ENCODE measurements at places on chromosomes 13 and 19. TPM values are rescaled to one million over a fixed set of nuclear protein-coding genes. Genes with fewer than 3 reads are reported as not detected.

Gene RNF225
- total RNA-seq: 2.5 TPM

GRCh38 chr13:107367258-107367657 lies 799.3 kb upstream of the ARGLU1 start:
- no peak for DNase-seq

GRCh38 chr13:101841698-101842097 lies 389.2 kb downstream of the ITGBL1 start:
- no peak for DNase-seq

- DNase-seq: no peak
These were observed 41.3 kb upstream of the CD33 start for GRCh38 chr19:51183629-51184028.

- no peak for DNase-seq
These were observed 207.6 kb upstream of the SERP2 start for GRCh38 chr13:44165889-44166496.

DNA sequence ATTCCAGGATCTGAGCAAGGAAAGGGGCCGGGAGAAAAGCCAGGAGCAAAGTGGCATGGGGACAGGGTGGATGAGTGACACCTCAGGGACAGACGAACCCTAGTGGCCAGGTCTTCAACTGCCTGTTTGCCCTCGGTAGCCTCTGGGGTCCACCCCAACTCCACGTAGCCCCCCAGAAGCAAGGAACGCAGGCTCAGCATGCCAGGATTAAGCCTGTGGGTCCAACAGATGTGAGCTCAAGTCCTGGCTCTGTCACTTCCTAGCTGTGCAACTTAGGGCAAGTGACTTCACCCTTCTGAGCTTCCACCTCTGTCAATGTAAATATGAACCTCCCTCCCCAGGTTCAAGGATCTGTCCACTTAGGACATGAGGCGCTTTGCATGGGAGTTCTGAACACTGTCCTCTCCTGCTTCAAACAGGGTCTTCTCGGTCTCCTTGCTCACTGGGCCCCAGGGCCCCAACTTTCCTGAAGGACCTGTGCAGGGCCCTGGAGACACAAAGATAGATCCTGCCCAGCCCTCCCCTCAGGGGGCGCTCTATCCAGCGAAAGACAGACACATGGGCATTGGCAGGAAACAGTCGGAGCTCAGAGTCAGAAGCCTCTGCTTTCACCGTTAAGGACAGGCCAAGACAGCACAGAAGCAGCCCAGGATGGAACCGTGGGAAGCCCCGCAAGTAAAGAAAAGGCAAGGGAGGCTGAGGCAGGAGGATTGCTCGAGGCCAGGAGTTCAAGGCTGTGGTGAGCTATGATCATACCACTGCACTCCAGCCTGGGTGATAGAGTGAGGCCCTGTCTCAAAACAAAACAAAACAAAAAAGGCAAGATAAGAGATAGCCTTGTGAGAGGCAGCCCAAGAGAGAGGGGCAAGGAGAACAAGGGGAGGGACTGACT lies 13.2 kb downstream of the SYDE1 start:
- no peak for DNase-seq

DNA sequence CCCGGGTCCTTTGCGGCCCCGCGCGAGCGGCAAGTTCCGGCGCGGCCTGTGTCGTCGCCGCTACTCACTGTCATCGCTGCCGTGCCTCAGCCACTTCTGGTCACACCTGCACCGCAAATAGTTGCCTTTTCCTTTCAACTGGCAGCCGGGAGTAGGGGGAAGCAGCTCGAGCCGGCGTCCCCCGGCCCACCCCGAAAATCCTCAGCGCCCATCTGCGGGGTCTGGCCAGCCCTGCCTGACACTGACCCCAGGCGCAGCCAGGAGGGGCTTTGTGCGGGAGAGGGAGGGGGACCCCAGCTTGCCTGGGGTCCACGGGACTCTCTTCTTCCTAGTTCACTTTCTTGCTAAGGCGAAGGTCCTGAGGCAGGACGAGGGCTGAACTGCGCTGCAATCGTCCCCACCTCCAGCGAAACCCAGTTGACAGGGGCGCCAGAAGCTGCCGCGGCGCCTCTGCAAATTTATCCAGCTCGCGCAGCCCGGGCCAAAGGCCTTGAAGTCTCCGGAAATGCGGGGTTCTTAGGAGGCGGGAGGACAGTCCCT lies 1.7 kb downstream of the PDX1 start:
- no peak for DNase-seq

DNA sequence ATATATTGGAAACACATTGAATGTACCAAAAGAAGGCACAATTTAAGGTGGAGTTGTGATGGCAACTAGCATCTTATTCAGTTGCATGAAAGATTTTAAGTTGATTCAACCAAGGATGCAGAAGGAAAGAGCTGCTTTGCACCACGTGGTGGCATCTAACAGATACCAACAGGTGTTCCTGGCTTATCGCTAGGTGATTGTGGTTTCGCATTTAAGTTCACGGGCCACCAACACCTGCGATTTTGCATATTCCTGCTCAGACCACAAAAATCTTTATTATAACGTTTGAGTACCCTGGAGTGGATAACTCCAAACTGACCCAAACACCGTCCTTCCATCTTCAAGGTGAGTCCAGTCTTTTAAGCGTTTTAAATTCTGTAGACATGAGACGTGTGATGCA lies 45.3 kb downstream of the RGCC start:
- DNase-seq: no peak

Gene ZNF724
- total RNA-seq: 5.1 TPM

GRCh38 chr19:48625891-48626327 lies 6.6 kb downstream of the SPHK2 start:
- DNase-seq: no peak

DNA sequence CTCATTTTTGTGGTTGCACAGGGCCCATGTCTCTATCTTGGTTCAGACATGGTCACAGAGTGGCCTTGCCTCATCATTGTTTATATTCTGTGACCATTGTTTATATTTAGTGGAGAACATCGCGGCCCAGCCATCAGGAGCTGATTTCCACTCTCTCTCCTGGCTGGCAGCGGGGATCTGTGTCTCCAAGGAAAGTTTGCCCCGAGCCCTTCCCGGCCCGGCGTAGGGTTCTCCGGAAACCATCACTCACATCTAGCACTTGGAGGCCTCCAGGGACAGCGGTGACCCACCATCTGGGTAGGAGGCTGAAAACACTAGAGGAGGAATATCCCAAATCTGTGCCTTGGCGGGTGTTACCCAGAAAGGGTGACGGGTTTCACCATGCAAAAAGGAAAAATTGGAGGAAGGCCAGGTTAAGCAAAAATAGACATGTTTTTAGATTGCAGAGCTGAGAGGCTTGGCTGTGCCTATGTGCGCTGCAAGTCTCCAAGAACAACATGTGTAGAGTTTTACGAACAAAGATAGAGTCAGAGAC lies 726 bp upstream of the ZNF358 start:
- no peak for DNase-seq

Gene MCEMP1
- not detected for total RNA-seq

DNA sequence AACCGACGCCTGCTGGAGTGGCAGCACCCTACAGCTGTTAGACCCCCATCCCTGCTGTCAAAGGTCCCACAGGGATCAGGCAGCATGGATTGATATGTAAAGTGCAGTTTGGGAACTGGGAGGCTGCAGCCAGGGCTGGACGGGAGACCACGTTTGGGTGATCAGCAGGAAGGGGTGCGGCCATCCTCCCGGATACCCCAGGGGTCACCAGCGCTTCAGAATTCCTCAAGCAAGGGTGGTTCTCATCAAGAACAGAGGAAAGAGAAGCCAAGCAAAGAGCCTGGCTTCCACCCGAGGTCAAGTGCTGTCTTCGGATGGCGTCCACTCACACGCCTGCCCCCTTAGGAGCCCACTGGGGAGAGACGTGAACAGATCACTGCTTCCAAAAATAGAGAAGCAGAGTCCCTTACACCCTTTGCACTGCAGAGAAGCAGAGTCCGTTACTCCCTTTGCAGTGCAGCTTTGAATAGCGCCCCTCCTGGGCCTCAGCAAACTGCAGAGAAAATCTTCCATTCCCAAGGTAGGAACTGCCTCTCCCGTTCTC lies 35.5 kb downstream of the DHRS12 start:
- no peak for DNase-seq

Gene CCL25
- total RNA-seq: not detected

GRCh38 chr19:53086949-53087348 lies 16.3 kb downstream of the ZNF160 start:
- DNase-seq: no peak

Gene FFAR2
- not detected for total RNA-seq

- no peak for DNase-seq
These were observed 62.4 kb upstream of the C1QTNF9 start for GRCh38 chr13:24247016-24247415.

Gene ZNF586
- total RNA-seq: 15.5 TPM

Gene NLRP11
- 0.18 TPM for total RNA-seq

Gene DCLK1
- total RNA-seq: not detected

DNA sequence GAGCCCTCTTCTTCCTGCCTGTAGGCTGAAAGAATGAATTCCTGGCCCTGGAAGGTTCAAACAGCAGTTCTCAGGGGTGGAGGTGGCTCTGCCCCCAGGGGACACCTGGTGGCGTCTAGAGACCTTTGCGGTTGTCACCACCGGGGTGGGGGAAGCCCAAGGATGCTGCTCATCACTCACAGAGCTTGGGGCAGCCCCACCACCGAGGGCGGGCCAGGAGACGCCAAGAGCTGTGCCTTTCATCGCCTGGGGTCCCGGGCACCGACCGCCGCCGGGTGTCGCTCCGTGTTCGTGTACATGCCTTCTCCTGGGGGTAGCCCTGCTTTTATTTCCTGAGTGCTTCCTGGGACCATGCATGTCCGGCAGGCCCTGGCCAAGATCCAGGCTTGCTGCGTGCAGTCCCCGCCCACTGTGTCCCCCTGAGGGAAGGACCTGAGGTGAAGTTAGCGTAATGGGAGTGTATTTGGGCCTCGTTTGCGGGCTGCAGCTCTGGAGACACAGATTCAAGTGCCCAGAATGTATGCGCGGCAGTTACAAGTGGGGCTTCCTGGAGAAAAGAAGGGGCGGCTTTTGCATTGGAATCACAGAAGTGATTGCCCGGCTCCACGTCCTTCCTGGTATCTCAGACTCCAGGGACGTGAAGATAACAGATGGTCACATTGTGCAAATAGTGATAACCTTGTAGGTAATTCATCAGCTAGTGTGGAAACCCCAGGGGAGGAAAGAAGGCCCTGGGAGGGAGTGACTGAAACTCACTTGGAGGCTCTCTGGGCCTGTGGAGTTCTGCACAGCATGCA lies 7.8 kb downstream of the DOT1L start:
- DNase-seq: peak; percentile 83

DNA sequence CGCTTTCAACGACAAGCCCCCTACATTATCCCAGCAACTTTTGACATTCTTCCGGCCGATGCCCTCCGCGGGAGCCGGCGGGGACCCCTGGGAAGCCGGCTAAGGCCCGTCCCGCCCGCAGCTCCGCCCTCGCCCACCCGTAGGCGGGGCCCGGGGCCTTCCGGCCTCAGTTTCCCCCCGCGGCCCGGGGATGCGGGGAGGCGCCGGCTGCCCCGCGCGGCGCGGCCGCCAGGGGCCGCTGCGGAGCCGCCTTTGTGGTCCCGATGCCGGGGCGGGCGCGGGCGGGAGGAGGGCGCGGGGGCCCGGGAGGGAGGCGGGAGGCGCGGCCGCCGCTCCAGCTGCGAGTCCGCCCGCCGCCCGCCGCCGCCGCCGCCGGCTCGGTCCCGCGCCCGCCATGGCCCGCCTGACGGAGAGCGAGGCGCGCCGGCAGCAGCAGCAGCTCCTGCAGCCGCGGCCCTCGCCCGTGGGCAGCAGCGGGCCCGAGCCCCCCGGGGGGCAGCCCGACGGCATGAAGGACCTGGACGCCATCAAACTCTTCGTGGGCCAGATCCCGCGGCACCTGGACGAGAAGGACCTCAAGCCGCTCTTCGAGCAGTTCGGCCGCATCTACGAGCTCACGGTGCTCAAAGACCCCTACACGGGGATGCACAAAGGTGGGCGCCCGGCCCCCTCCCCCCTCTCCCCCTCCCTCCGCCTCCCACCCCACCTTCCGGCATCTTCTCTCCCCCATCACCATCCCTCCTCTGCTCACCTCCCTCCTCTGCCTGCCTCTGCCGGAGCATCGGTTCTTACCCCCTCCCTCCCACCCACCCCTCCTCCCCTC lies at the start of gene CELF5:
Gene CELF5 (plus strand): TSS at position 316 of the 823 bp plus-strand sequence. CDS start 79 bp downstream, at position 395.
- DNase-seq: peak; percentile 57

DNA sequence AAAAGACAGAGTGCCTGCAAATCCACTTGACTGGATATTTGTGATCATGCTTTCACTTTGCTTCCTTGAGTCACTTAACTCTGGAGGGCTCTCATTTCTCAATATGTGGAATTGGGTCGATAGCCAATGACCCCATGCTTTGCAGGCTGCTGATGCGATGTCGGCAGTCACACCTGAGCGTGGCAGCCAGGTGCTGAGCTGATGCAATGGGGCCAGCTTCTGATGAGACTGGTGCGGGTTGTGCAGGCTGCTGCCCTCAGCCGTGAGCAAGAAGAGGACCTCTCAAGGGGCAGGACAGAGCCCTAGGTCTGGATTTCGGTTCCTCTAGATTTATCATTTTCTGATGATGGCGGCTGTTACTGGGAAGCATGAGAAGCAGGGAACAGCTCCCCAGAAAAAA lies 334.1 kb downstream of the TEX29 start:
- DNase-seq: no peak

Gene CAB39L
- 3.3 TPM for total RNA-seq

- no peak for DNase-seq
These were observed 99.5 kb upstream of the TMTC4 start for GRCh38 chr13:100773923-100774663.

Gene HSD11B1L
- 2.7 TPM for total RNA-seq

Gene SNRPA
- total RNA-seq: 234 TPM

DNA sequence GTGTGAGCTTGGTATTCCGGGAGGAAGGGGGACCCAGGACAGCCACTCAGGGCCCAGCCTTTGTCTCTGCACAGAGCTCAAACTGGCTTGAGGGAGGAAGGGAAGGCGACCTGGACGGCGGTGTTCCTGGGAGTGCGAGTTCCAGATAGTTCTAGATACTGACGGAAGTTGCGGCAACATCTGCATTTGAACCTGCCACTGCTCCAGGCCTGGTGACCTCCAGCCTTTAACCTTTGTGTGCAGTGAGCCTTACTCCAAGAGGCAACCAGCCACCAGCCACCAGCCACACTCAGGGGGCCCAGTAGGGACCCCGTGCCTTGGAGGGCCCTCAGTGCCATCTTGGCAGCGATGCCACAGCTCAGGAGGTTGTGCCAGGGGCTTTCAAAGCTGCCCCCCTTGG lies 15.5 kb upstream of the ZBTB7A start:
- DNase-seq: no peak

DNA sequence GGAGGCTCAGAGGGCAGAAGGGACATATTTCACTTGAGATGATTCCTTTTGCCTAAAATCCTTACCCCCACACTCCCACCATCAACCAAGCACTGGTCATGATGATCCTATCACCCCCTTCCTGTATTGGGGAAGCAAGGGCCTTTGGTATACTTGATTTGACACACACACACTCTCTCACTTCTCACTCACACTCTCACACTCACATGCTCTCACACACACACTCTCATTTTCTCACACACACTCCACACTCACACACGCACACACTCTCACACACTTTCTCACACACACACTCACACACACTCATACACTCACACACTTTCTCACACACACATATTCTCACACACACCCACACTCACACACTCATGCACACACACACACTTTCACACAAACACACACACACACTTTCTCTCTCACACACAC lies 8.6 kb downstream of the RGCC start:
- DNase-seq: no peak

Gene SIGLEC6
- 0.32 TPM for total RNA-seq
